Esophagus squamous epithelium (tissue), 5 donors: ENCODE measurements at places on chromosomes 5 and 9. TPM values are rescaled to one million over a fixed set of nuclear protein-coding genes. Genes with fewer than 3 reads are reported as not detected.

DNA sequence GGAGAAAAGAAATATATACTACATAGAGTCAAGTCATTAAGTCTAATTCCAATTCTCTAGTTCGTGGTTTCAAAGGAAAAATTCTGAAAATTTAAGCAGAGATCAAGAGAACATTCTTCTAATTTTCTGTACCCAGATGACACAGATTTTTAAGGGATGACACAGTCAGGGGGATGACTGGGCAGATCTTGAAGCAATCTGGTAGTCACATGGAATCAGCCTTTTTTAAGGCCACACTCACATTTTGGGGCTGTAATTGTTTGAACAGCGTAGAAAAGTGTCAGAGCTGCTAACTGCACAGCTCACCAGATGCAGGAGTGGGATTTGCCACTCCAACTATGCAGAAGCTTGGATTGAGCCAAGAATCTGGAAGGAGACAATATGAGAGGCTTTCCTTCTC lies 20.4 kb downstream of the PDE4D start:
- no peak for DNase-seq

GRCh38 chr5:170159101-170159698 lies 53.5 kb downstream of the FOXI1 start:
- DNase-seq, result no peak

GRCh38 chr9:126957687-126958053 lies 43.1 kb downstream of the RALGPS1 start:
- DNase-seq, result no peak

GRCh38 chr9:34994900-34995669 lies 5.5 kb downstream of the DNAJB5 start:
- DNase-seq, result no peak

GRCh38 chr9:26975728-26976707 lies 19.8 kb downstream of the IFT74 start:
- DNase-seq, result no peak

The LRRC26 gene
- 0.95 TPM for total RNA-seq
